ENCODE measurements at places on chromosomes 16 and 17. TPM values are rescaled to one million over a fixed set of nuclear protein-coding genes. Genes with fewer than 3 reads are reported as not detected.

DNASE1L2 gene
- total RNA-seq, result 0.80 TPM

ALOX15 gene
- 0.21 TPM for total RNA-seq

RASL10B gene
- not detected for total RNA-seq

SDK2 gene
- 0.92 TPM for total RNA-seq

OR1F1 gene
- 0.18 TPM for total RNA-seq

CMTM4 gene
- 34.8 TPM for total RNA-seq

ABCA10 gene
- total RNA-seq, result 0.12 TPM

RGS11 gene
- 5.5 TPM for total RNA-seq

TAC4 gene
- total RNA-seq, result not detected

ATP2A3 gene
- total RNA-seq, result 5.1 TPM

TIMP2 gene
- 242 TPM for total RNA-seq

GINS3 gene
- 24.2 TPM for total RNA-seq

MPP2 gene
- total RNA-seq, result 1.3 TPM

MILR1 gene
- total RNA-seq, result 1.9 TPM

DUSP14 gene
- 41.9 TPM for total RNA-seq

SP2 gene
- 17.7 TPM for total RNA-seq

All from A549 treated with GW870086 at 1 μM for 4 hours (cell line).